D721Med (cell line): ENCODE measurements at places on chromosomes 2 and 18.

DNA sequence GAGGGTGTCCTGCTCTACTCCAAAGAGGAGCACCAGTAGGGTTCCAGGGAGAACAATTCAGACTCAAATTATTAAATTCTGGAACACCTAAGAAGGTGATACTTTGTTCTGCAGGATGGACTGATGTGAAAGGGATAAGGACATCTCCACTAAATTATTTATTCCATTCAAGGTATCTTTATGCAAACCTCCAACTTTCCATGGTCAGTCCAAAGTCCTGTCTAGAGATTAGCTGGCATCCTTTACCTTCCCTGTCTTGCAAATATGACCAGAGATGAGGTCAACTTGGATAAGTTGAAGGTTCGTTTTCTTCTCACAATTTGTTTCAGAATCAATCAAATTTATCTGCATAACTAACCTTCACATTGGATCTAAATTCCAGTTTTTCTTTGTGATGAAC is 8.7 kb upstream of the ZBTB14 start:
- DNase-seq, result no peak

DNA sequence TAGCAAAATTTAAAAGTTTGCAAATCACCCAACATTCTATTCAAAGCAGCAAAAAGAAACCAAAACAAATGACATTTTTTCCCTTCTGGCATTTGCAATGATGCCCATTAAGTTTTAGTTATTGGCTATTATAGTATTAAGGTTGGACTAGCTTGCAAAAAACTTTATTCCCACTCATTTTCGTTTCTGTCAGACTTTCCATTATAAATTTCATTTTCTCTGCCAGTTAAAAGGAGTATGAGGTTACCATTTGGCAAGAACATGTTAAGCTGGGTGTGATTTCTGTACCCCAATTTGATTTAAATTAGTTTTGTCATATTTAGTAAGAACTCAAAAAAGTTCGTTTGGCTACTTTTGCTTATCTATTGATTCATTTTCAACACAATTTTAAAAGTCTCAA is 187.9 kb downstream of the TCF4 start:
- no peak for DNase-seq

GRCh38 chr2:219124381-219125110 is 36.1 kb downstream of the NHEJ1 start:
- no peak for DNase-seq

DNA sequence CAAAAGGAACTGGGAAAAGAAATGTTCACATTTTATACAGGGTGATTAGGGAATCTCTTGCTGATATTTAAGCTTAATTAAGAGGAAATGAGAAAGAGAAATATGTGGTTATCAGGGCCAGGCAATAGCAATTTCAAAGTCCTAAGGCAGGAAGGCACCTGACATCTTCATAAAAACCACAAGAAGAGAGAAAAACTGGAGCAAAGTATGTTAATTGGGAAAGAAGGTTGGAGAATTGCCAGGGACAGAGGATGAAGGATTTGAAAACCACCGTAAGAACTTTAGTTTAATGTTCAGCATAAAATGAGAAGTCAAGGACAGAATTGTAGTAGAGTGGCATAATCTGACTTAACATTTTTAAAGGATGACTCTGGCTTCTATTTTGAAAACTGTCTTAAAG is 691.8 kb upstream of the NRXN1 start:
- no peak for DNase-seq

DNA sequence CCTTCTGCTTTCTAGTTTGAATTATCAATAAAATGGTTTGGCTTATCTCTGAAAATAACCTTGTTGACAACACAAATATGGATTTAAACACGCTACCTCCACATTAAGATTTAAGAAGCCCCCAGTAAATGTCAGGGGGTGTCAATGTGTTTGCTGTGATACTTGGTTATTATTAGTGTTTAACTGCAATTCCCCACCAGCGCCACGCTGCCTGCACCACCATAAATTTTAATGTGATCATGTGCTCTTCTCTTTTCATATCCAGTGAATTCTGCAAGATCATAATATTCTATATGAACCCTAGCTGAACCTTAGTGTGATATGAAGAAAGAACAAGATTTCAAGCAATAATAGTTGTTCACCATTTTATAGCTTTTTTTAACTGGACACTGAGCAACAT is 330.7 kb downstream of the AGPS start:
- no peak for DNase-seq

- no peak for DNase-seq
Observed at GRCh38 chr18:68533641-68534040, 181.3 kb downstream of the TMX3 start.

GRCh38 chr18:47949202-47949601 is 18.7 kb upstream of the SMAD2 start:
- DNase-seq, result no peak

DNA sequence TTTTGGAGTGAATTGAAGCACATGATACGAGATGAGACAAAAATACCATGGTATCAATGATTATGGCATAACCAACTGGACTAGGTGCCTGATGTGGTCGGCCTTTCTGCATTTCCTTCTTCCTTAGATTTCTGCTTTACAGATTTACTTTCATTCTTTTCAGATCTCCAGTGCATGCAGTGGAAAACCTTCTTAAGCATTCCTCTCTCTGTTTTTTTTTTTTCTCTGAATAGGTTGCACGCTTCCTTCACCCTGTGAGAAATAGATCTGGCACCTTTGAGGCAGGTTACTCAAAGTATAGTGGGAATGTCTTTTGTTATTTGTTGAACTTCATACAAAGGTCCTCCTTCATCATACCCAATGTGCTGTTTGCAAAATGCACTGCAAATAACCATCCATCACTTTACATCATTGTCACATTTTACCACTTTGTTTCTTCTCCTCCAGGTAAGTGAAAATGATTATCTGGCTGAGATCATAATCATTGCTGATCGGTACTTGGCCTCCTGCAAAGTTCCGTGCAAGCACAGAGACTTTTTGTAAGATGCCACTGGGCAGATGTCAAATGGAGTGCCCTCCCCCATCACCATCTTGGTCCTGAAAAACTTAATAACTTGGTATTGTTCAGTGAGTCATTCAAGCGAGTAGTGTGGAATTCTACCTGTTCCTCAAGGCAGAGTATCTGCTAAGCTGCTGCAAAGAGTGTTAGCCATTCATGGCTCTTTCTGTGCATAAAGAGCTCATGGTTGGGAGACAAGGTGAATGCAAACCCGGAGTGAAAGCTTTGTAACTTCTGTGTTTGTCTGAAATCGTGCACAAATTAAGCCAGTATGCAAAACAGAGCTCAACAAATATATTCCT is 30.0 kb upstream of the KLHL14 start:
- DNase-seq, result no peak

- DNase-seq, result no peak
Observed at GRCh38 chr2:230158468-230158867, 61.3 kb downstream of the SP110 start.

GRCh38 chr2:191112448-191112901 is 38.3 kb downstream of the STAT4 start:
- no peak for DNase-seq

- no peak for DNase-seq
Observed at GRCh38 chr2:64869126-64869525, 120.1 kb upstream of the SLC1A4 start.

DNA sequence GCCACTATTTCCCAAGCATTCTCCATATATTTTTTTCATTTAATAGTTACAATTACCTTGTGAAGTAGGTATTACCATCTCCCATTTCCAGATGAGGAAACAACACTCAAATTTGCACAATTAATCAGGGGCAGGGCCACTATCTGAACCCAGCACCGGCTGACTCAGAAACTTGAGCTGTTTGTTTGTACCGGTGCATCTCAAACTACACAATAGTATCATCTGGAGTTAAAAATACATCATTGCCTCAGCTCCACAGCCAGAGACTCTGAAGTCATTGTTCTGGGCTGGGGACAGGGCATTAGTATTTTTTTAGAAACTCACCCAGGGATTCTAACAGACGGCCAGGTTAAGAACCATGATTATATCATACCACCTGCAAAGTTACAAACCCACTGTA is 55.9 kb downstream of the CDCA7 start:
- no peak for DNase-seq

GRCh38 chr2:237725661-237726060 is 72.9 kb upstream of the RBM44 start:
- DNase-seq, result no peak

DNA sequence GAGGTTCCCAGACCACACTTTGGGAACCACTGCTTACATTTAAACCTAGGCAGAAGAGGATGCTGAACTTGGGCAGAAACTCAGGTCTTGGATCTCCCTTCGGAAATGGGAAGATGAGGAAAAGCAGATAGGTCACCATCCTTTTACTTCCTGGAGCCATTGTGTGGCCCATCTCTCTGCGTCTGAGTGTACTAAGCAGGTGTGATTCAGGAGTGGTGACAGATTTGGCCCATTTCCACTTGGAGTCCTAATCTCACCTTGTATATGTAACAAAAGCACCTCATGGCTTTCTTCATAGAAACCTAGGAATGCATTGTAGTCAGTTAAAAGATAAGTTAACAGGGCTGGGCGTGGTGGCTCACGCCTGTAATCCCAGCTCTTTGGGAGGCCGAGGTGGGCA is 71.0 kb downstream of the PRKCE start:
- DNase-seq, result no peak

- no peak for DNase-seq
Observed at GRCh38 chr2:144465749-144466148, 54.2 kb downstream of the ZEB2 start.

- no peak for DNase-seq
Observed at GRCh38 chr2:53450923-53451322, 316.7 kb upstream of the CHAC2 start.

- no peak for DNase-seq
Observed at GRCh38 chr2:119838179-119838578, 78.5 kb downstream of the PTPN4 start.

- DNase-seq, result no peak
Observed at GRCh38 chr2:43331422-43331821, 105.0 kb upstream of the ZFP36L2 start.

DNA sequence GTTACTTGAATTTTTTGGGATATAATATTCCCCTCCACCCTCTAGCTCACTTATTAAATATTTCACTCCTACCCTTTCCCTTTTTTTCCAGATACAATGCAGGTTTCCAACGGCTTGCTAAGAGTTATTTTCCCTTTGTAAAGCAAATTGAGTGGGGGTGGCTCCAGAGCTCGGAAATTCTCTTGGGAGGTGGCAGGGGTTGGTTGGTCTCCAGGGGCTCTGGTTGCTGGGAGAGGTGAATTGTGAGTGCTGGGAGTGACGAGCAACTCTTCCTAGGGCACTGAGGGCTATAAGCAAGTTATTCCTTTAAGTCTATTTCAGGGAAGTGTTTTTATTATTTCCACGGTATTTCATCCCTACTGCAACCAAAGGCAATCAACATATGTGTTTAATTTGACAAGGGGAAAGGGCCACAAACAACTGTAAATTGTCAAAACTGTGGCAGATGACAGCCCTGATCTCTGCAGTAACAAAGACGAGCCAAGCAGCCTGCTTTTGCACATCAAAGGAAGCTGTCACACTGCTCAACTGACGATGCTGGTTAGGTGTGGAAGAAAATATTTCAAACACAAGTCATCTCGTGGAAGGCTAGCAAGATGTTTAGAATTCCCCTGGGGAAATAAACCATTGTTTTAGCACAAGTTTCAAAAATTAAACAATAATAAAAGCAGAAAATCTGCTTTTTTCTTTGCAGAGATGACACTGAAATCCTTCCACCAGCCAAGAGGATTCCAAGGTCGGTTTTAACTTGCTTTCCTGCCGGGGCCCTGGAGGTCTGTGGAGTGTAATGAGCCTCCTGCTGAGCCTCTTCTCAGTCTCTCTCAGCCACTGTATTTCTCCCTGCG is 34.8 kb upstream of the ASXL2 start:
- no peak for DNase-seq

- DNase-seq, result no peak
Observed at GRCh38 chr2:101725515-101726192, 28.1 kb downstream of the MAP4K4 start.

- DNase-seq, result no peak
Observed at GRCh38 chr2:137847443-137847842, 116.8 kb upstream of the HNMT start.

- no peak for DNase-seq
Observed at GRCh38 chr2:16861530-16861929, 195.9 kb upstream of the CYRIA start.
